ENCODE measurements at places on chromosomes 4 and X.

DNA sequence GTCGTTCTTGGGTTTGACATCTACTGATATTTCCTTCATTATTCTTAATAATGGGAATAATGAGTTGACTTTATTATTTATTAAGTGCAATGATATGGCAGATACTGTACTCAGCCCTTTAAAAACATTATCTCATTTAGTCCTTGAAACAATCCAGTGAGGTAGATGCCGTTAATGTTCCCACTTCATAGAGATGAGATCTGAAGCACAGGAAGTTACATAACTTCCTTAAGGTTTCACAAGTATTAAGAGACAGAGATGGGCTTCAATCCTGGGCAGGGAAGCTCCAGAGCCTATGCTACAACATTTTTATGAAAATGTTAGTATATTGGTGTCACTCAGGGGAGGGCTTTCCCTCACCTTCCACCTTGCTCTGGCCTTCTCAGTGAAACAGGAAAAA lies 9.7 kb upstream of the KLHL13 start:
- no peak for DNase-seq

DNA sequence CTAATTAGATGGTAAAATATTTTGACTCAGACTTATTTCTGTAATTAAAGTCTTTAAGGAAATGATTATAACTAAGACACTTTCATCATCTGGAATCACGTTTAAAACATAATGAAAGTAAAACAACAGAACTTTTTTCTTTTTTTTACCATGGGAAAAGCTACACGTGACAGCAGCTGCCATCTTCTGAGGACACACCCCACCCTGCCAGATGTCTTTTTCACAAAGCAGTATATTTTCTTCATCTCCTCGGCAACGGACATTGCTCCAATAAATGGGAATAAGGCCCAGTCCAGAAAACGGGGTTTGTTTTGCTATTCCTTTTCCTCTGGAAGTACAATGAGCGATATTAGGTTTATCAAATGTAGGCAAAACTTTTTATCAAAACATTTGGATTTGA lies 17.5 kb downstream of the PRSS12 start:
- DNase-seq: no peak

DNA sequence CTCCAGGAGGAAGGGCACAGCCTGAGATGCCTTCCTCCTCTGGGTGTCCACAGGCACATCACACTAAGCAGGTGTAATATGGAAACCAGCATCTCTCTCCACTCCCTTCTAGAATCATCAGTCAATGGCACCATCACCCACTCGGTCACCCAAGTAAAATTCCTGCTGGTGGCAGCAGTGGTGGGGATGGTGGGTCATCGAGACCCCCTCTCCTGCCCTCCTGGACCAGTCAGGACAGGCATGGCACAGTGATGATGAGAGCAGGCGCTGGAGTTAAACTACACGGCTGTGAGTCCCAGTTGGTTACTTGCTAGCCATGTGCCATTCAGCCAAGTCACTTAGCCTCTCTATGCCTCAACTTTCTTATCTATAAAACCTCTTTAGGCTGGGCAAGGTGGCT lies 42.5 kb downstream of the SCD5 start:
- DNase-seq: no peak

DNA sequence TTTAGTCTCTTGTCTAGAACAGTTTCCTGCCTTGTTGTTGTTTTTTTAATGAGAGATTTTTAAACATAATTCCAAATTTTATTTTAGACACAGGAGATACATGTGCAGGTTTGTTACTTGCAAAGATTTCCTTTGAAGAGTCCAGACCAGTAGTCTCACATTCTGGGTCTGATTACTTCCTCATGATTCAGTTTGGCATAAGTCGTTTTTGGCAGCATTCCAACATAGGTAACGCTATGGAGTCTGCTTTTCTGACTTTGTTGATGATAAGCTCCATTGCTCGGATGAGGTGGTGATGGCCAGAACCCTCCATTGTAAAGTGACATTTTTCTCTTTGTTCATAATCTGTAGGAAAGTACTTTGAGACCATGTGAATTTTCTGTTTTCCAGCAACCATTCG lies 74.7 kb downstream of the CLCN4 start:
- peak; percentile 30 for DNase-seq

- DNase-seq: no peak
Measured at GRCh38 chrX:133989490-133989889, 4.1 kb upstream of the GPC3 start.

- no peak for DNase-seq
Measured at GRCh38 chr4:151475035-151475714, 66.2 kb downstream of the FHIP1A start.

DNA sequence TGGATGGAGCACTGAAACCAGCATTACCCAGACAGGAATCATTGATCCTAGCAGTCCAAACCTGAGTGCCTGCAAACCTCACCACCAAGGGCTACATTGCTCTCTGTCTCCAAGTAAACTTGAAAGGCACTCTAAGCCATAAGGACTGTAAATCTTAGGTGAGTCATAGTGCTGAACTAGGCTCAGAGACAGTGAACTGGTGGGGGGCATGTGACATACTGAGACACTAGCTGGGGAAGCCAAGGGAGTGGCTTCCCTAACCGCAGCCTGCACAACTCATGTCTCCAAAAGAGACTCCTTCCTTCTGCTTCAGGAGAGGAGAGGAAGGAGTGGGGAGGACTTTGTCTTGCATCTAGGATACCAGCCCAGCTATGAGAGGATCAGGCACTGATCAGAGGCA lies 235.5 kb upstream of the ACTRT1 start:
- DNase-seq: no peak

DNA sequence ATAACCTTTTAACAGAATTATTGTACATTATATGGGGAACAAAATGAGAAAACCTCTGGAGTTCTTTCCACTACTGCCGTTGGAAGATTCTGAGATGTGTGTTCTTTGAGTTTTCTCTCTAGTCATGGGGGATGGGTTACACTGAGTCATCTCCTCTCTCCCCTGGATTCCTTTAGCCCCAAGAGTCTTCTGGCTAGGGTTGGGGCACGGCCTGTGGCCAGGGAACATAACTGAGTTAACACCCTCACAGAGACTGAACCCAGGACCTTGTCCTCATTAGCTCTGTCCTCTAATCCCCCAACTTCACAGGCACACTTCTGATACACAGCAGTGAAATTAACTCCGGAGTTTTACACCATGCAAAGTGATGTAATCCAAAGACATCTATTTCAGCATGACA lies 142.3 kb upstream of the F9 start:
- DNase-seq: no peak

GRCh38 chr4:83606898-83607297 lies 71.0 kb downstream of the GPAT3 start:
- no peak for DNase-seq

GRCh38 chr4:73066445-73066844 lies 3.1 kb downstream of the COX18 start:
- DNase-seq: no peak

Measured in NCI-H2081 (cell line).